ENCODE measurements at places on chromosomes 6 and 20.

GRCh38 chr6:154548130-154548830, 37.8 kb upstream of the CNKSR3 start:
- DNase-seq, result no peak

DNA sequence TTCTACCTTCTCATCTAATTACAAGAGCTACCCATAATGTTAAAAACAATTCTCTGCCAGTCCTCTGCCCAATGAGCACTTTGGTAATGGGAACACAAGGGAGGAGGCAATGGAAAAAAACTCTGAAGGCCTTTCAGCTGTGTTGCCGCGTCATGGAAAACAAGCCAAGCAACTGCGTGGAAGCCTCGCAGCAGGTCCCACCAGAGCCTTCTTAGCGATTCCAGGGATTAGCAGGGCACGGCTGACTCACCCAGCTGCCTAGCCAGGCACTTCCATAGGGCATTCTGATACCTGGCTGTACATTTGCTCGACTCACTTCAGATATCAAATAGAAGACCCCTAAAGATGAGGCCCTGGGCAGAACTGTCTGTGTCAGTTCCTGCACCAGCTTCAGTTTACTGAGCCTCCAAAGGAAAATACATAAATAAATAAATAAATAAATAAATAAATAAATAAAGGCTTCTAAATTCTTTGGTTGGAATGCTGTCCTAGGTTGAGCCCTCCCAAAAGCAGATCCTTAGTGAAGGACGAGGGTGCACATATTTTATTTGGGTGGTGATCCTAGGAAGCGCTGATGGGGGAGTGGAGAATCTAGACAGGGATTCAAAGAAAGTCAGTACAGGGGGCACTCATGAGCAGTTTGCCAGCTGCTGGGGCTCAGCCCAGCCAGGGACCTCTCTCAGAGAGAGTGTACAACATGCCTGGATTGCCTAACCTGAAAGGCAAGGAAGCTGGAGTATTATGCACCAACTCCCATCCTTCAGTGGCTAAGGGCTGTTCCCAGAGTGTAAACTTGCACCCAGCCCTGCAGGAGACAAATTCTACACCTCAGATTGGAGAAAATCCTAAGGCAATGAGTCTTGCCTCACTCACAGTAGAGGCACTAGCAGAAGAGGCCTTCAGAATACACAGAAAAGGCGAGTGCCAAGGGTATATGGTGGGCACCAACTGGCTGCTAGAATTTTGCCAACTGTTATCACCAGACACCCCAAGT, 18.2 kb downstream of the SNAP25 start:
- no peak for DNase-seq

GRCh38 chr6:109896341-109896740, 81.8 kb upstream of the GPR6 start:
- no peak for DNase-seq

GRCh38 chr6:21270636-21271201, 322.8 kb upstream of the SOX4 start:
- no peak for DNase-seq

GRCh38 chr20:49727894-49728885, 14.5 kb upstream of the B4GALT5 start:
- no peak for DNase-seq

DNA sequence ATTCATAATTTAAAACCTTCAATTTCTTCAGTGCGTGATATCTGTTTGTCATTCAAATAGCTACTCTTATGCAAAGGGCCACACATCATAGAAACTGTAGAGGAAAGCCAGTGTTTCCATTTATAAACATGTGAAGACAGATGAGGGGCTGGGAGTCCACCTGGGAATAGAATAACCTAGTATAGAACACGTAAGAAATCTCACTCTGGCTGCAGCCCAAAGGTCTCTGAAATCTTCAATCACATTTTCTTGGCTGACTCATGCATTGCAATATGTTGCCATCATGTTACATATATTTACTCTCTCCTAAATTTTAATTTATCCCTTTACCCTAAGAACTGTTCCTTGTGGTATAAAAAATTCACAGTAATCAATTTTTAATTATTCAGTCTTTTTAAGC, 123.2 kb downstream of the ELOVL4 start:
- DNase-seq, result no peak

GRCh38 chr20:48052475-48052835, 267.2 kb upstream of the SULF2 start:
- no peak for DNase-seq

GRCh38 chr6:131317516-131317915, 182.2 kb downstream of the AKAP7 start:
- no peak for DNase-seq

DNA sequence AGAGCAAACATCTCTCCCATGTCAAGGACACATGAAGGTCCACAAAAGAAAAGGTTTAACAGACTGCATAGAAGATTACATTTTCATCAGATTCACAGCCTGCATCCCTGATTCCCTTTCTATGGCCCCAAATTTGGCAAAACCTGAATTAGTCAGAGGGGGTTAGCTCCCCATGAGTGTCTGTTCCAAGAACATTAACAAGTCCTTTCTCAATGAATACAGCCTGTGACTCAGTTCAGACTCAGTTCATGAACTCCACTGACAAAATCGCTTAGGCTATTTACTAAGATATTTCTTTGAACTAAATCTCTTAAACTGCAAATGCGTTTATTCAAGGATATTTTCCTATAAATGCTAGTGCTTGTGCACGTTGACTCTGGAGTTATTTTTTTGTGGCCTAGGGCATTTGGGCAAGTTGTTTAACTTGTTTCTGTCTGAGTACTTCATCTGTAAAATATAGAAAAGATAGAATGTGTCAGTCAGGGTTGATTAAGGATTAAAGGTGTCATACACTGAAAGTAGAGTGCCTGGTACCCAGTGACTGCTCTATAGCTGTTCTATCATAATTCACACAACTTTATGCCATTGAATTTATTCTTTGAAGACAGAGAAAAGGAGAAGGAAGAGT, 422.6 kb downstream of the HTR1B start:
- DNase-seq, result no peak

- peak; percentile 78 for DNase-seq
These were observed 1.5 kb downstream of the RBM38 start for GRCh38 chr20:57392512-57393271.

GRCh38 chr6:109383438-109383940, 1.2 kb upstream of the CD164 start:
- DNase-seq, result no peak

GRCh38 chr6:87724983-87725811, 23.2 kb upstream of the AKIRIN2 start:
- no peak for DNase-seq

DNA sequence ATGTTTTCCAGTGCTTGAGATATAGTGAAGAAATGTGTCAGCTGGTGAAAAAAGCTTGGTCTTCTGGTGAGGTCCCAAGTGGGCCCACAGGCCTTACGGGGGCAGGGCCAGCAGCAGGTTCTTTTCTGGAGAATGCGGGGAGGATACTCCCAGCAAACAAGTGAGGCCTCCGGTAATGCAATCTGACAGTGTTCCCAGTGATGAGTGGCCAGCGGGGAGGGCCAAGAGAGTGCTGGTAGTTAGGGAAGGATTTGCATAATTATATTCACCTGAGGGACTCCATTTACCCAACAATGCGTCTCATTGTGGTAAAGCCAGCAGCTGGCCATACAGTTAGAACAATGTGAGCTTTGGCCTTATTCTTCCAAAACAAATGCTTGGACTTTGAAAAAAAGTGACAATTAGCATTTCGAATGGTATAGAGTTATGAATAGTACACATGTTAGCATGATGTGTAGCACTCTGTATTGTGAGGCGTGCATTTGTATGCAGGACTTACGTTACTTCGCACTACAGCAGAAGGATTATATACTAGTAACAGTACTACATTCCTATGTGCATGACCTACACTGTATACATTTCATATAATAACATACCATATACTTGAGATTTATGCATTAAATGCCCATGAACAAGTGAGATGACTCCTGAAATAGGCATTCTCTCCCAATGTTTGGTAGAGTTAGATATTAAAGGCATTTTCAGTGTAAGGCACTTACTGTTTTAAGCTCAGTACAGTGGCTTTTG, 69.8 kb downstream of the MYB start:
- no peak for DNase-seq

DNA sequence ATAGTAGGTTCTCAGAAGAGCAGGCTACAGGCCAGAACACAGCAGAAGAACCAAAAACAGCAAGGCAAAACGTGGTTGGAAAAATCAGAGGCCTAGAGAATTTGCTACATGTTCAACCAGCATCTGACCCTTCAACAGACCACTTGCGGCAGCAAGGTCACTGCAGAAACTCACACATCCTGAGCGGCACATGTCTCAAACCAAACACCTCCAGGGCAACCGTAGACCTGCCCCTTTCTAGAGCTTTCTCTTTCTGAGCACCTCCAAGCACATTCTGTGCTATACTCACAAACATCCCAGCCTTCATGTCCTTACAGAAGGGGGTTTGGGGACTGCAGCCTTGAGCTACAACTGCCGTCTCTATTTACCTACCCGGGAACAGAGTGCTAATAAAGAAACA, 52.6 kb downstream of the GFOD1 start:
- no peak for DNase-seq

- DNase-seq, result no peak
These were observed 93.2 kb downstream of the TBX18 start for GRCh38 chr6:84671183-84671582.

DNA sequence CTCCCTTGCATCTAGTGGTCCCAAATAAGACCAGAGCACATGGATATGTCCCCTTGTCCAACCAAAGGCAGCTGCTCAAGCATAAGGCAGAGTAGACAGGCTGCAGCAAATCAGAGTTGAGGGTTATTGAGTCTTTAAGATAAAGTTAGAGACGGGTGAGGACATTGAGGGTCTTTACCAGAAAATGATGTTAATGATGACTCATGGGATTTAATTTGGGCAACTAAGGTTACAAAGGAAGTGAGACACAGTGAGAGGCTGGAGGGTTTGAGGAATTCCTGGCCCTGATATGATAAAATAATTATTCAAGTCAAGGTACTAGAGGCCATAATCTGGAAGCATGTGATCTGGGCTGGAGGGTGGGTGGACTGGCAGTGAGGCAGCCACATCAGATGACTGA, 133.6 kb downstream of the ALDH8A1 start:
- DNase-seq, result no peak

DNA sequence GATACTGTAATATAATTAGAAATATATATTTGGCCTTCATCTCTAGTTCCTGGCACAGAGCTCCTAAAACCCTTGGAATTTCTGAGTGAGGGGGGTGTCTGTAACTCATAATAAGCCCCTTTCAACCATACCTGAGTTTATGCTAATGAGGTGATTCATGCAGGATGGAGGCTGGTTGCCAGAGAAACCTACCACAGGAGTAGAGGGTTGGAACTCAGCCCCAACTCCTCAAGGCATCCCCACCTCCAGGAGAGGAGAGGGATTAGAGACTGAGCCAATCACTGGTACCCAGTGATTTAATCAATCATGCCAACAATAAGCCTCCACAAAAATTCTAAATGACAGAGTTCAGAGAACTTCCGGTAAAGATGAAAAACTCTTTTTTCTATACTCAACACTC, 17.5 kb downstream of the UQCC1 start:
- no peak for DNase-seq

DNA sequence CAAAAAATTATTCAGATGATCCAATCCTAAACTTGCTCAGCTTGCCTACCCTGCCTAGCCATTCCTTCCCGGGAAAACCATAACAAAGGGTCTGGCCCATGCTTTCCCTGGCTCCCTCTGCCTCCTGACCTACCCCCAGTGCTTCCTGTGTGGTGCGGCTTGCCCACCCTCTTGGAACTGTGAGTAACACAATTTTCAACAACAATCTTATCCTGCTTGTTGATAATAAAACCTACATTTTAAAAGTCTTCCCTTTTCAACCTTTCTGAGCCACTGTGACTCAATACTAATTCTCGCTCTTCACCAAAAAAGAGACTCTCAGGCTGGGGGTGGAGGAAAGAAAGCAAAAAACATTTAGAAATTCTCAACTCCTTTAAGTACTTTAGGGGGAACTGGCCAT, 18.0 kb downstream of the EXOC2 start:
- DNase-seq, result no peak

- DNase-seq, result no peak
These were observed 164.5 kb downstream of the UNC5CL start for GRCh38 chr6:40874495-40874894.

DNA sequence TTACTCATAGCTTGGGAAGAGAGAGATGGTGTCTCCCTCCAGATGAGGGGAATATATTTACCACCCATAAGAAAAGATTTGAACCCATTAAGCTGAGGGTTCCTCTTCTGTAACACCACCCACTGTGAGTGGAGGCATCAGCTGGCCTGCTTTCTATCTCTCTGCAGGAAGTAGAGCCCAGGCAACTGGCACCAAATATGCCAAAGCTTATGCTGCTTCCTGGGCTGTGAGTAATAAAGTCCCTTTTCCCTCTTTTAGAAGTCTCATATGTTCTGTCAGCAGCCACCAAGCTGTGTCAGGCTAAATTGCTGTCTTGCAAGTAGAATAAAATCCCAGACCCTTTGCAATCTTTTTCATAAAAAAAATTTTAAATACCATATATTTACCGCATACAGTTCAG, 241.4 kb downstream of the LAMA2 start:
- DNase-seq, result no peak

DNA sequence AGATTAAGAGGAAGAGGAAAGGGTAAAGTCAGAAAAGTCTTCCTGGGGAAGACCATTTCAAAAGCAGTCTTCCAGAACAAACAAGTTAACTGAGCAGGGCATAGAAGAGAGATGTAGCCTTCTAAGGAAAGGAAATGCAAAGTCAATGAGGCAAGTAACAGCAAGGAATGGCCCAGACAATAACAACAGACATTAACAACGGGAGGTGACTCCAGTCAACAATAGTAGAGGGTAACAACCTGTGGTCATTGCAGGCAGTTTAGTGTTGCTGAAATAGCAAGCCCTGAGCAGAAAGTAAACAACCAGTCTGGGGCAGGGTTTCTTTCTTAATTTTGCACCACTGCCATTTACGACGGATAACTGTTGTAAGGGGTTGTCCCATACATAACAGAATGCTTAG, 2.1 kb downstream of the MDN1 start:
- no peak for DNase-seq

- DNase-seq, result no peak
These were observed 27.0 kb downstream of the IPCEF1 start for GRCh38 chr6:154329350-154330170.

GRCh38 chr20:36094497-36094896, 60.0 kb upstream of the EPB41L1 start:
- no peak for DNase-seq

GRCh38 chr6:37344308-37344707, 9.5 kb upstream of the RNF8 start:
- no peak for DNase-seq

- peak; percentile 46 for DNase-seq
These were observed 226.2 kb upstream of the MARCKS start for GRCh38 chr6:113630738-113631535.

DNA sequence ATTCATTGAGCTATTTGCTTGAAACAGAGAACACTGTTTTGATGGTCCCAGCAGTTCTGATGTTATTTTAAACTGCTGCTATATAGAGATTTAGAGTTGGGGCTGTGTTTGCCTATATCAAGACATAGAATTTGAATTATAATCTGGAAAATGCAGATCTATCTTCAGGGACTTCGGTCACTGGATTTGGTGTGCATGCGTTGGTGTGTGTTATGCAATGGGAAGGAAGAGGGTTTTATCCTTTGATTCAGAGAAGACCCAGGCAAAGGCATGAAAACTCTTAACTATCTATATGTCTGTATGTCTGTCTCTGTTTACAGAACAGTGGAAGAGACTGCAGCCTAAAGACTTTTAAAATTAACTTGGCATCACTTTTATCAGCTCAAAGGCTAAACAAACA, 2.0 kb downstream of the ADGRB3 start:
- DNase-seq, result no peak

- no peak for DNase-seq
These were observed 193.9 kb downstream of the MMUT start for GRCh38 chr6:49269190-49269589.

All from activated naive CD8-positive, alpha-beta T cell treated with anti-CD3 and anti-CD28 coated beads for 36 hours (primary cell).